ENCODE measurements at places on chromosomes 12 and 14.

- no peak for DNase-seq
Measured at GRCh38 chr12:69243099-69244084, 4.0 kb downstream of the CPSF6 start.

DNA sequence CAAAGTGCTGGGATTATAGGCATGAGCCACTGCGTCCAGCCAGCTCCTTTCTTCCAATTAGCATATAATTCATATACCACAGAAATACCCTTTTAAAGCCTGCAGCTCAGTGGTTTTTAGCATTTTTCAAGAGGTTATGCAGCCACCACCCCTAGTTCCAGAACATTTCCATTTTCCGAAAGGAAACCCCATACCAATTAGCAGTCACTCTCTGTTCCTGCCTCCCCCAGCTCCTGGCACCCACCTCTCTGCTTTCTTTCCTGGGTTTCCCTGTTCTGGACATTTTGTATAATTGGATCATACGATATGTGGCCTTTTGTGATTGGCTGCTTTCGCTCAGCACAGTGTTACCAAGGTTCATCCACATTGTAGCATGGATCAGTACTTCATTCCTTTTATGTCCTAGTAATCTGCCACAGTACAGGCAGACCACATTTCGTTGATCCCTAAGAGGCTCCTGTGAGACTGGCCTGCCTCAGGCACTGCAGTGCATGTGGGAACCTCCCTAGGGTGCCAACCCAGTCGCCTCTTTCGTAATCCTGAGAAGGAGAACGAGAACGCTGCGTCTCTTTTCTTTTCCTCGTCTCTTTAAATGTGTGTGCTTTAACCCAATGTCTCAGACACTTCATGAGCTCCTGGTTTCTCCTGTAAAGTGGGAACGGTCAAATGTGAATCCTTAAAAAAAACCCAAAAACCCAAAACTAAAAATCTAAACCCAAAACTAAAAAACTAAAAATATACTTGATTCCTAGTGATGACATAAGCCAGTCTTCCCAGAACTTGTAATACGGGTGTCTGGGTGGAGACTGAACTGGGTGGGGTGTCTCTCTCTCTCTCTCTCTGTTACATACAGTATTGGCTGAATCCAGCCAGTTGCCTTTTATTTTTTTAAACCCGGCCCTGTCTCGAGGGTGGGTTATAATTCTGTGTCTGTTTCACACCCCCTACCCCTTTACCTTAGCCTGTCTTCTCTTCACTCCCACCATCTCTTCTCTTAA is 14.7 kb downstream of the AACS start:
- DNase-seq = no peak

DNA sequence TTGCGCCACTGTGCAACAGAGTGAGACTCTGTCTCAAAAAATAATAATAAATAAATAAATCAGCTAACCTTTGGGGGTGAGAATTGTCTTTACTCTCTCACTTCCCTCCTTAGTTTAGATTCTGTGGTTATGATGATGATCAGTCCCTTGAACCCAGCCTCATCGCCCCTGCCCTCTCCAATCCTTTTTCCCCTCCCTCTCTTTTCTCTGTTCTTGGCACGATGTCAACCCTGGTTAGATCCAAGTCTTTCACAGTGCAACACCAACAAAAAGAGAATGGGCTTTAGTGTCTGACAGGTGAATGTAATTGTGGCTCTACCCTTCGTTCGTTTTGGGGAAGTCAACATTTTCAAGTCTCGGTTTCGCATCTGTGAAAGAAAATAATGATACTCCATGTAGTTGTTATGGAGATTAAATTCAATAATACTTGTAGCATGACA is 59.0 kb downstream of the NTN4 start:
- DNase-seq = no peak

DNA sequence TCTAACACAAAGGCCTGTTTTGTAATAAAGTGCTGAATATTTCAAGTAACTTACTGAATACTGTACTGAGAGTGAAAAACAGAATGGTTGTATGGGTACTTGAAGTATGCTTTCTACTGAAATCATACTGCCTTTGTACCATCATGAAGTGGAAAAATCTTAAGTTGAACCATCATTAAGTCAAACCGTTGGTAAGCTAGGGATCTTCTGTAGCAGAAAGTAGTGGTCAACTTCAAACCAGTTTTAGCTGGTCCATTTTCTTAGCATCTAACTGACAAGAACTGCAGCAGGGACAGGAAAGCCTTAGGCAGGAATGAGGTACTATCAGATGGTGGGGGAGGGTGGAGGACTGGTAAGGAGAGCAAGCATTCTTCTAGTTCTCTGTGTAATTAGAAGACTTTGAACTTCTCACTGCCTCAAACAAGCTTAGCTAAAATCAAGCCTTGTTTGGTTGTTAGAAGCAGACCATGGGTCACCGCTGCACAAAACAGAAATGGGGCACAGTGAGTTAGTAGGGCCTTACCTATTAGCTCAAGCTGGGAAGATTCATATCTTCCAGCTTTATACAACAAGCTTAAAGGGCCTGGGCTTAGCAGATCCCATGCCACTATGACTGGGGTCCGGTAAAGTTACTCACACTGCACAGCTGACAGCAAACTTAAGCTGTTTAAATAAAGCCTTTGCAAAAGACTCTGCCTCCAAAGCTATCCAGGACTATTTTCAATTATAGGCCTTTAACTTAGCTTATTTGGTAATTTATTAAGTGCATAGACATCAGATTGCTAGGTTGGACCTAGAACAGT is 73.8 kb downstream of the ACADS start:
- DNase-seq = no peak

All from SJCRH30 (cell line).